Naive B cell (primary cell): ENCODE measurements at places on chromosomes 6 and 20.

DNA sequence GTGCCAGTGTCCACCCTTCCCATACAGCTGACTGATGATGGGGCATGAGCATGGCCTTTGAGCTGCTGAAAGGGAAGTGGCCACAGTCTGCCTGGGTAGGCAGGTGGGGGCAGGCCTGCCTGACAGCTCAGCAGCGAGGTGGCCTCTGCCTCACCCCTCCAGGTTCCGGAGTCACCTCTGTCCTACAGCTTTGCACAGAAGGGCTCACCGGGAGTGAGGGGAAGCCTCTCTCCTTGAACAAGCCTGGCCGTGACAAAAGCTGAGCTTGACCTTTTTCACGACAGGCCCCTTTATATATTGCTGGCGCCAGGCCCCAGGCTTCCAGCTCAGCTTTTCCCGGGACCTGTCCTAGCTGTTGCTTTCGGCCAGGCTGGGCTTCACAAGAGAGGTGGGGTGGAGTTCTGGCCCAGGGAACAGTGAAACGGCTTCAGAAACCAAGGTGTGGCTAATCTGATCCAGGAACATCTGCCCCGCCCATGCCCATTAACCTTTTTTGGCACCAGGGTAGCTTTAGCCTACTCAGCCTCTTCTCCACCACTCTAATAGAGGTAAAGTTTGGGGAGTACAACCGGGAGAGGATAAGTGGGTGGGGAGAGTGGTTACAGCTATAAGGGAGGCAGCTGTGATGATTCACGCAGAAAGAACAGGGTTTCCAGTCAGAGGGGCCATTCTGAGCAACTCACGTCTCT is 42.9 kb downstream of the C6orf132 start:
- no peak for DNase-seq
- no peak overlapping the region for H3K4me3 ChIP-seq
- H3K27me3 ChIP-seq: peaks cover 14% of the 10 kb centered on the region
- no peaks in the 10 kb centered on the region for H3K36me3 ChIP-seq
- peaks cover 8% of the 10 kb centered on the region for H3K4me1 ChIP-seq

DNA sequence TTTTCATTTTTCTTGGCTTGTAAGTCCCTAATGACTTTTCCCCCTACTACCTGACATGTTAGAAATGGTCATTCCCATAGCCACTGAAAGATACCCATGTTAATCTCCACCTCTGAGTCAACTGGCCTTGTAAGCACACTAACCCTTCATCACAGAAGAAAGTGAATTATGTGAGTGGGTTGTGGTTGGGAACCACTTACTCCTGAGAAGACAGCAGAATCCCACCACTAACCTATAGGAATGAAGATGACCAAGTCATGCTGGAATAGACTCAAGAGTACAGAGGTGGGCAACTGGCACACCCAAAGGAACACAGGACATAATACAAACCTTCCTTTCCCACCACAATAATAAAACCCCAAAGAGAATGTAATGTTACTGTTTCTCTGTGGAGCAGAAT is 30.1 kb downstream of the RAMACL start:
- peaks cover 9% of the 10 kb centered on the region for H3K4me1 ChIP-seq
- no peak for DNase-seq
- peaks cover 16% of the 10 kb centered on the region for H3K27me3 ChIP-seq
- H3K27ac ChIP-seq: no peak overlapping the region
- H3K36me3 ChIP-seq: peaks cover 16% of the 10 kb centered on the region
- no peak overlapping the region for H3K4me3 ChIP-seq

DNA sequence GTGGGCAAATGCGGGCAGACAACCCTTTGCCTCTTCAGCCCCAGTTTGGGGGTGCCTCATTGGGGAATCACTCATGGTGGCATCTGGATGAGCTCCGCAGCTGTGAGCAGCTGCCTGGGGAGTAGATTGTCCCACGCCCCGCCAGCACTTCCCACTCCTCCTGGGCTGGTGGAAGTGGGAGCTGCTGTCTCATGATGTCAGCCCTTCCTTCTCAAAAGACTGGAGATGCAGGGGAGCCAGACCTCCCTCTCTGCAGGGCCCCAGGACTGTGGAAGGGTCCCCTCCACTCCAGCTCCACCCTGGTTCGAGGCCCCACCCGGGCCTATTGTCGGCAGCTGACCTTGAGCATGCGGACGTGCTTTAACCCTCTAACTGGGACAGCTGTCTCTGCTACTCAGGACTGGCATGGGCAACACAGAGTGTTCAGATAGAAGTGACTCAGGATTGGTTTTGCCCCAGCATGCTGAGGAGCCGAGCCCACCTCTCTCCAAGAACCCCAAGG is 2.0 kb downstream of the UNC93A start:
- DNase-seq: no peak
- H3K27me3 ChIP-seq: peaks cover 49% of the 10 kb centered on the region
- no peak overlapping the region for H3K27ac ChIP-seq
- H3K36me3 ChIP-seq: peaks cover 6% of the 10 kb centered on the region

DNA sequence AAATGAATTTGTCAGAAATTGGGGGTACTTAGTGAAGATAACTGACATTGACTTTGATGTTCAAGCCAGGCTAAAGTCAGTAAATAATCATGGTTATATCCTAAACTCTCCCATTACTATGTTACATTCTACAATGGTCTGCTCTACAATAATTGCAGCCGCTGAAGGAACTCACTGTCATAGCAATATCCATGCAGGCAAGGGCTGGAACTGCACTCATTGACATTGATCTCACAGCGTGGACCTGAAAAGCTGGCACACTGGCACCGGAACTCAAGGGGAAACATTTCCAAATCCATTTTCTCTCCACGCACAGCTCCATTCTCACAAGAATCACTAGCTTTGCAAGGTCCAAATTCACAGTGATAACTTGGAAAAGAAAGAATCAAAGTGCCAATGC is 702.7 kb downstream of the EYS start:
- no peak overlapping the region for H3K4me3 ChIP-seq
- no peaks in the 10 kb centered on the region for H3K27me3 ChIP-seq
- H3K36me3 ChIP-seq: no peaks in the 10 kb centered on the region
- no peak for DNase-seq
- no peak overlapping the region for H3K27ac ChIP-seq
- no peaks in the 10 kb centered on the region for H3K4me1 ChIP-seq

- no peak overlapping the region for H3K4me3 ChIP-seq
- H3K27ac ChIP-seq: no peak overlapping the region
- peaks cover 6% of the 10 kb centered on the region for H3K4me1 ChIP-seq
- peaks cover 38% of the 10 kb centered on the region for H3K27me3 ChIP-seq
- DNase-seq: no peak
Observed at GRCh38 chr6:40996591-40997233, 42.3 kb downstream of the UNC5CL start.

DNA sequence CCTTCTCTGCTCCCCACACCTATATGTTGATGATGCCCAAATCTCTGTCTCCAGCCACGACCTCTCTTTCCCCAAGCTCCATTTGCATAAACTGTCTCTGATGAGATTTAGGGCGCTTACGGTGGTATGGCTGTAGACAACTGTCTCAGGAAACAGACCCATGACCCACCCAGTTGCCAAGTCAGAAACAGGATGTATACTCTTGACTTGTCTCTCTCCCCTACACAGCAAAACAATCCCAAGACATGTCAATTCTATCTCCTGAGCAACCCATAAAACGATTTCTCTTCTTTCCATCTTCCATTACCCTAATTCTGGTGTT is 13.9 kb downstream of the GNL1 start:
- peak overlapping the region; percentile 85 for H3K4me3 ChIP-seq
- peak overlapping the region; percentile 97 for H3K27ac ChIP-seq
- peaks cover 27% of the 10 kb centered on the region for H3K4me1 ChIP-seq
- H3K27me3 ChIP-seq: no peaks in the 10 kb centered on the region

GRCh38 chr20:52787216-52787615 is 184.9 kb upstream of the TSHZ2 start:
- H3K4me1 ChIP-seq: no peaks in the 10 kb centered on the region

DNA sequence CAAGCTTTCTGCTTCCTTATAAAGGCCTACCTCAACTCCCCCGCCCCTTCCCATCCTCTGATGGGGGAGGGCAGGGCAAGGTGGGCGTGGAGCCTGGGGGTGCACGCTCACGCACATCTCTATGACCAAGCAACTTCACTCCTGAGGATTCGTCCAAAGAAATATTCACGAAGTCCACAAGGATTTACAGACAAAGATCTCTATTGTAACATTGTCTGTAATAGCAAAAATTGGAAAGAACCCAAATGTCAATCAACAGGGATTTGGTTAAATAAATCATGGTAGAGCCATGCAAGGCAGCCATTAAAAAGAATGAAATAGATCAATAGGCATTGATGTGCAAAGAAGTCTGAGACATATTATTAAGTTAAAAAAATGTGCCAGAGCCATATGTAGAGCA is 130.4 kb upstream of the AFDN start:
- H3K4me3 ChIP-seq: no peak overlapping the region
- H3K36me3 ChIP-seq: peaks cover 6% of the 10 kb centered on the region
- H3K27me3 ChIP-seq: no peaks in the 10 kb centered on the region
- peaks cover 22% of the 10 kb centered on the region for H3K4me1 ChIP-seq
- no peak overlapping the region for H3K27ac ChIP-seq
- no peak for DNase-seq

GRCh38 chr6:49607391-49607982 is 29.2 kb downstream of the RHAG start:
- DNase-seq: no peak
- peaks cover 5% of the 10 kb centered on the region for H3K27me3 ChIP-seq
- no peak overlapping the region for H3K4me3 ChIP-seq
- no peak overlapping the region for H3K27ac ChIP-seq

- H3K27ac ChIP-seq: no peak overlapping the region
- H3K4me3 ChIP-seq: no peak overlapping the region
- H3K36me3 ChIP-seq: no peaks in the 10 kb centered on the region
- H3K27me3 ChIP-seq: no peaks in the 10 kb centered on the region
- DNase-seq: no peak
Observed at GRCh38 chr6:140379919-140380318, 1005.5 kb upstream of the CITED2 start.

- peaks cover 34% of the 10 kb centered on the region for H3K4me1 ChIP-seq
- H3K27ac ChIP-seq: peak overlapping the region; percentile 98
- no peaks in the 10 kb centered on the region for H3K27me3 ChIP-seq
- H3K36me3 ChIP-seq: peaks cover 4% of the 10 kb centered on the region
- peak; percentile 77 for DNase-seq
- H3K4me3 ChIP-seq: peak overlapping the region; percentile 77
Observed at GRCh38 chr6:32796848-32797776, 19.7 kb downstream of the HLA-DOB start.
